ENCODE measurements at places on chromosomes 2 and 18.

DNA sequence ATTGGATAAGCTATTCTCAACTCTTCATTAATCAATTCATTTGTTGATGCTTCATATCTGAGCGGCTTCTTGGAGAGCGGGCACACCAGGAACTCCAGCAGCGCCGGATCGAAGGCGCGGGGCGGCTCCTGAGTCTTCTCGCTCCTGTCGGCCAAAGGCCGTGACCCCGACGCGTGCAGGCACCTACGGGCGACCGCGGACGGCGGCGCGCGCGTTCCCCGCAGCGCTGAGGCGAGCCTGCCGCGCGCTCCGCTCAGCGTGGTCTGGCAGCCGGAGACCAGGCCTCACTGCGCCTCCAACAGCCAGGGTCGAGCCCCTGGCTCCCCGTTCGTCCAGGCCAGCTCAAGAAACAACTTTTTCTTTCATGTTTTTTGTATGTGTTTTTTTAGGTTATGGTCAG is 97.5 kb downstream of the ICA1L start:
- DNase-seq, result no peak

DNA sequence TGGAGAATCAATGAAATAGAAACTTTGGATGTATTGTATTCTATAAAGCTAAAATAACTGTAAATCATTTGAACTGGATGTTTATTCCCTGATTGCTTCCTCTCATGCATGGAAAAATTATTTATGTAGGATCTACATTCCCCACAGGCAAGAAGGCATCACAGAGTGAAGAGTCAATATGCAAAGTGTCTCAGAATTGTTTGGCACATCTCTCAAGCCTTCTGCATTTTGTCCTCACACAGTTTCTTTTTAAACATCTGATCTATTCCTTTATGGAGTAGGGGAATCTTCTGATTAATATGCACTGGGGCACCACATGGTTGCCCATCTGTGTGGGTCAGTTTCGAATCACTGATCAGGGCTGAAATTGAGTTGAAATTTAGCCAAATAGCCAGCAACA is 465.4 kb downstream of the ZNF804A start:
- no peak for DNase-seq

GRCh38 chr18:59960272-59960671 is 60.5 kb downstream of the PMAIP1 start:
- no peak for DNase-seq

DNA sequence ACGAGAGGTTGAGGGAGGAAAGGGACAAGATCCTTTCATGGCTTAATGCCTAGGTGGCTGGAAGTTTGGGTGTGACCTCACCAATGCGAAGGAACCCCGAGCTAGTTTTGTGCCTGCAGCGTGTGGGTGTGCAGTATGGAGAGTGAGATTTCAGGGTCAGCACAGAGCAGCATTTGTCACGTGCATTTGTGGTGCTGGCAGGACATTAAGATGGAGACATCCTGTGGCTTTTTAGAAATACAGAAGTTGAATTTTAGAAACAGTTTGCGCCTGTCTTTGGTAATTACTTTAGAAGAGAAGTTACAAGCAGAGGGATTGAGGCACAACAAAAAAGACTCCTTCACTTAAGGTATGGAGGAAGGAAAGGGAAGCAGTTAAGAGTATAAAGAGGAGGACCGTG is 258.2 kb upstream of the THUMPD2 start:
- DNase-seq, result no peak

- DNase-seq, result no peak
These were observed 29.2 kb downstream of the MTHFD2 start for GRCh38 chr2:74227646-74228045.

Data from ELR (cell line).